CD4-positive, alpha-beta T cell (primary cell): ENCODE measurements at places on chromosomes 16 and 17.

GRCh38 chr16:67229906-67230808 is 3.2 kb downstream of the TMEM208 start:
- peak; percentile 20 for DNase-seq

- no peak for DNase-seq
Observed at GRCh38 chr17:61583242-61583641, 7.8 kb downstream of the NACA2 start.

DNA sequence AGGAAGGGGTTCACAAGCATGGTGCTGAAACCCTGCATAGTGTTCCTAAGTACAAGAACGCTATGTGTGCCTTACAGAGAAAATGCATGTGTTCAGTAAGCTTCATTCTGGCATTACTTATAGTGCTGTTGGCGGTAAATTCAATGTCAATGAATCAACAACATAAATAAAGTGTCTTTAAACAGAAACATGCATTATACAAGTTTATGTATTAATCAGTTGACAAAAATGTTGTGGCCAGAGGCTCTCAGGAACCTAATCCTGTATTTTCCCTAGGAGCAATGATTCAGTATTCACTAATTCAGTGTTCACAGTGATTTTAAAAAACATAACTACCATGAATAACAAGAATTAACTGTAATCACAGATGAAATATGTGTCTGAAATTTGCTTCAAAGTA is 47.1 kb upstream of the MYOCD start:
- no peak for DNase-seq

DNA sequence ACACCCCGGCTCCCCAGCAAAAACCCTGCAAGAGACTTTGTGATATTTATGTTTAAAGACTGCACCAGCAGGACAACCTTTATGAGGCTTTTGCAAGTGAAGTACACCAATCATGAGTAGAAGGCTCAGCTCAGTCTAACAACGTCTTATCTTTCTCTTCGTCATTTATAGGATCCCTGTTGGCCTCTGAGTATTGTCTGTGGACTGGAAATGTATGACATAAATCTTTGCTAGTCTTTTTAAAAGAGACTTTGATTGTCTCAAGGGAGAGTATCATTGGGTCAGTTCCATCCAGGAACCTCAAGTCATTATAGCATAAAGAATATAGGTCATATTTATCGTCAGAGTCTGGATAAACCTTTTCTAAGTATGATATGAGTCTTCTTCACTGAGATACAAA is 505.0 kb upstream of the SOX9 start:
- no peak for DNase-seq

DNA sequence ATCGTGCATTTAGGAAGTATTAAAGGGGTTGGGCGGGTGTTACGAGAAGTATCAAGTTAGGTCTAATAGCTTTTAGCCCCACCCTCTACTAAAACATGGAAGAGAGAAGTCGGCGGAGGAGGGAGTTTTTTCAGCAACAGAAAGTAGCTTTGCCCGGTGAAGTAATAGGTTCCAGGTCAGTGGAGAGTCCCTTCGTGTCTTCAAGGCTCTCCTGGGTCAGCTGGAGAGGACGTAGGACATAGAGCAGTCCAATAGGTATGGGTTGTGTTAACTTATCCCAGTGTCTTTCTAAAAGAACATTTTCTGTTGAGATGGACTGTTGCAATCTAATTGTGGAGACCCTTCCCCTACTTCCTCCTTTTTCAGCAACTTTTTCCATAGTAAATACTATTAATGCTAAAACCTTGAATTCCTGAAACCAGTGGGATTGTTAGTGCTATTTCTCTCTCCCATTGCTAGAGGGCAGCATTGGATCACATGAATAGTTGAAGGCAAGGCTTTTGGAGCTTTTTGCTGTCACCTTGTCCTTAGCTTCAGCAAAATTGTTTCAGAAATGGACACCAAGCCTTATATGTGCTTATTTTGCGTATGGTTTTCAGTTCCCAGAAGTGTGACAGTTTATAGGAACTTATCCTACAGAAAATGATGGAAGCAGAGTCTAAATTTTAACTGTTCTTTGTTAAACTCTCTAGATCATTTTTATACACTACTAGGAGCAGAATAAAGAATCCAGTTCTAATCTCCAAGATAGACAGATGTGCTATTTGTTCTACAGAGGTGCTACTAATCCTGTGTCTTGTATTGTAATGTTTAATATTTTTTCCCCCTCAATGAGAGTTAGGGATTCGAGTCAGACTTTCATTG is 38.4 kb downstream of the UTP18 start:
- DNase-seq, result peak; percentile 49

DNA sequence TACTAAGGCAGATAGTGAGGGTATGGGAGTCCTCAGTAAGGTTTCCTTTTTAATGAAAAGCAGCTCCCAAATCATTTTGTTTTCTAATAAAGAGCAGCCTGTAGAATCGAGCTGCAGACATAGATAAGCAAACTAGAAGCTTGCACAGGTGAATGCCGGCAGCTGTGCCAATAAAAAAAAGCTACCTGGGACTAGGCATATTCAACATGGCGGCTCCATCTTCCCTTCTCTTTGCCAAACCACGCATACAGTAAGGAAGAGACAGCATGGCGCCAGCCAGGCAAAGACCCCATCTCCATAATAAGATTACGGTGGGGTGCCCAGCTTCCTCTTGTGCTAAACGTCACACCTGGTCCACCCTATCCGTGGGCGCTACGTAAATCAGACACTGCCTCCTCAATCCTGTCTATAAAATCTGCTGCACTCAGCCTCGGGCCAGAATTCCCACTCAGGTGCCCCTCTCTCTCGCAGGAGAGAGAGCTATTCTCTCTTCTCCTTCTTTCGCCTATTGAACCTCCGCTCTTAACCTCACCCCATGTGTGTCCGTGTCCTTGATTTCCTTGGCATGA is 92.7 kb upstream of the FA2H start:
- DNase-seq, result no peak

- peak; percentile 11 for DNase-seq
Observed at GRCh38 chr17:83138820-83139219, 59.4 kb downstream of the METRNL start.

- no peak for DNase-seq
Observed at GRCh38 chr17:72046643-72047612, 73.9 kb upstream of the SOX9 start.

DNA sequence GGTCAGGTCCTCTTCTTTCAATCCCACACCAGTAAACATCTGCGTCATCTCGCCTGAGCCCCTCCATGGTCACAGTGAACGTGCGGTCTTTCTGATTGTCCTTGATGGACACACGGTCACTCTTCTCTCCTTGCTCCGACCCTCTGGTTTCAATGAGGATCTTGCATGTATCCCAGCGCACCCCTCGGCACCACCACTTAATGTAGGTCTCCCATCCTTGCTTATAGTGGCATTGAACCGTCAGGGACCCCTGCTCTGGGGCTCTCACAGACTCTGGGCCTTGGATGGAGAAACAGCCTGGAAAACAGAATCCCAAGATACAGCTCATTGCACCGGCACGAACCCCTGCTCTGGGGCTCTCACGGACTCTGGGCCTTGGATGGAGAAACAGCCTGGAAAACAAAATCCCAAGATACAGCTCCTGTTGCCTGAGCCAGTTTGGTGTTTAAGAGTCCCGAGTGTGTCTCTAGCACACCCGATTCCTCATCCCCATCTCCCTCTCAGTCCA is 5.4 kb downstream of the CD300LB start:
- DNase-seq, result no peak

DNA sequence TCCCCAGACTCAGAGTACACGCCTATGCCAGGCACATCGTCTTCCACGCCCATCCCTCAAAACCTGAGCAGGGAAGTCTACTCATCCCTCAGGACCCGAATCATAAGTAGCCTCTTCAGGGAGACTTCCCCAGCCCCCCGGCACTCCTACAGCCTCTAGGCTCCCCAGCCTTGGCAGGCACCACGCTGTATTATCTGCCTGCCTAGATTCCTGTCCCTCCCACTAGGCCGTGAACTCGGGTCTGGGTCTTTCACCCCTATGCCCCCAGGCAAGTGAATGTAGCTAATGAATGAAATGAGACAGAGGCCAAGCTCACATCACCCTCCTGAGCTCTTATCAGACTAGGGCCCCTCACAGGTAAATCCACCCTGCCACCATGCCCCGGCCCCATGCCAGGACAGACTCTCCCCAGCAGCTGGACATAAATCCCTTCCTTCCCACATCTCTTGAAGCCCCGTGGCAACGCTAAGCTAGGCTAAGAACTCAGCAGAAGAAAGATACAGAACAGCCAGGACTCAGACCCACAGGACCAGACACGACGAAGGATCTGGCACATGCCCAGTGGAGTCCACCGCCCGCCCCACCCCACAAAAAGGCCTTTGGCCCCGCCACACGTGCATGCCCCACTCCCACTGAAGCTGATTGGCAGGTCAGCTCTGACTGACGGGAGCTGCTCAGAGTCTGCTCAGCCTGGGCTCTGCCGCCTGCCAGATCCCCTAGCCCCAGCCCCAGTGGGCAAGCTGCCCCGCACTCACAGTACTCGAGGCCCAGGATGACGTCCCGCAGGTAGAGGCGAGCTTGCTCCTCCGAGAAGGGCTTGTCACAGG is 13.0 kb downstream of the CAMKK1 start:
- DNase-seq, result no peak

GRCh38 chr17:51355441-51356410 is 95.4 kb downstream of the UTP18 start:
- DNase-seq, result no peak

DNA sequence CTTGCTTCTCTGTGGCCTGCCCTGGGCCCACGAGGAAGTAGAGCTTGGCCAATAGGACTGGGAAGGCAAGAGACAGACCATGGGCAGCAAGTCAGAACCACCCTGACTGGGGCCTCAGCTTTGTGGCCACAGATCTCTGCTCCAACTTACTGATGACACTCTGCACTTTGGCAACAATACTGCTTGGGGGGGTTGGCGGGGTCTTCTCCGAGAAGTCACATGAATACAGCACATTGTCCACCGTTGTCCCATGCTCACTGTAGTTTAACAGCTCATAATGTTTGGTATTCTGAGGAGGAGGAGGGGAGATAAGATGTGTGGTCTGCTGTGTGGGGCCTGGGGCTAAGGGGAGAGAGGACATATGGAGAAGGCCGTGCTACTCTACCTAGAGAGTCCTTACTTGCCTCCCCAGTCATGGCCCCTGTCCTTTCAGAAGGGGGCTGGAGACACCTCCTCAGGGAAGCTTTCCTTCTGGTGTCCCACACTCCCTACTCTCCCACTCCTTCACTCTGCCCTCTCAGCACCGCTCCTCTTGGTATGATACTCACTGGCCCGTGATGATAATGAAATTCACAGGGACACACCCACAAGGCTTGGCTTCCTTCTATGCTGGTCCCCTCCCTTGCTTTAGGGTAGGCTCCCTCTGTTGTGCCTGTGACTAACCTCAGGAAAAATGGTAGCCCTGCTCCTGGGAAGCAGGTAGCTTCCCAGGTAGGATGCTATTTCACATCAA is 4.0 kb upstream of the DHRS13 start:
- no peak for DNase-seq

GRCh38 chr17:16652847-16653366 is 743 bp downstream of the ZNF624 start:
- DNase-seq, result no peak

- DNase-seq, result no peak
Observed at GRCh38 chr17:32276171-32276601, 10.6 kb downstream of the RHBDL3 start.

- DNase-seq, result no peak
Observed at GRCh38 chr16:49458656-49459445, 85.2 kb downstream of the C16orf78 start.

- DNase-seq, result peak; percentile 78
Observed at GRCh38 chr17:39769974-39770587, 32.3 kb downstream of the GRB7 start.

GRCh38 chr17:43530288-43531081 is 15.7 kb downstream of the ETV4 start:
- no peak for DNase-seq

DNA sequence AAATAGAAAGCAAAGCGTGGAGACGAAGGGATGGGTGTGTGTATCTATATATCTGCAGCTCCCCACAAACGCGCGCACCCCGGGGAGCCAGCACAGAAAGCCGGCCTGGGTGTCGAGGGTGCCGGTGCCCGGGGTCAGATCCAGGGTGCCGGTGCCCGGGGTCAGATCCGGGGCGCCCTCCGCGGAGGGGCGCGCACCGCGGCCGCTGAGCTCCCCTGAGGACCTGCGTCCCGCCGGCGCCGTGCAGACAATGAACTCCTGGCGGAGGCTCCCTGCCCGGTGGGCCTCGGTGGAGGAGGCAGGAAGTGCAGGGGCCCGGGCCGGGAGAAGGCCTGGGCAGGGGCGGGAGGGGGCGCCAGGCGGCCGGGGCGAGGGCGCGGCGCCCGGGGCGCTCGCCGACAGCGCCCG is 1.1 kb downstream of the ZNF423 start:
- no peak for DNase-seq

- DNase-seq, result no peak
Observed at GRCh38 chr17:63911041-63911635, at the start of gene CSHL1. TSS of gene CSHL1 (minus strand) at chr17:63911258. CDS start at chr17:63911196, 62 bp downstream.

GRCh38 chr17:58529275-58529674 is 14.8 kb upstream of the MTMR4 start:
- no peak for DNase-seq

- DNase-seq, result no peak
Observed at GRCh38 chr16:22370038-22370820, 4.2 kb downstream of the CDR2 start.

DNA sequence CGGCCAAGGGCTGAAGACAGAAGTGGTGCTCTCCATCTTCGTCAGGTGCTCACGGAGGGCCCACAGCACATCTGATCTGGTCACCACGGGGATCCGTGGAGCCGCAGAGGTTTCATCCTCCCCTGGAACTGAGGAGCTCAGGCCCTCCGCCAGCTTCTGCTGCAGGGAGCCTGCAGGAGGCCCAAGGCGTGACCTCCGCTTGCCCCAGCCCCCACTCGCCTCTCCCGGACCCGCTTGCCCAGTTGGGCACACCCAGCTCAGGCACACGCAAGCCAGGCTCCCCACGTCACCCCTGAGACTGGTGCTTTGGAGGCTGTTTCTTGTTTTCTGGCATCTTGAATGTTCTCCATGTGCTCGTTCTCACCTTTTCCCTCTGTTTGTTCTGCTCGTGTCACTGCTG is 39.4 kb upstream of the CHMP6 start:
- DNase-seq, result no peak

GRCh38 chr16:23432176-23433128 is 20.5 kb downstream of the COG7 start:
- DNase-seq, result no peak
